Activated naive CD8-positive, alpha-beta T cell treated with anti-CD3 and anti-CD28 coated beads for 36 hours (primary cell): ENCODE measurements at places on chromosomes 2 and 18. TPM values are rescaled to one million over a fixed set of nuclear protein-coding genes. Genes with fewer than 3 reads are reported as not detected.
A peak's percentile ranks its signal among the peaks of the same experiment; 100 is the strongest.

DNA sequence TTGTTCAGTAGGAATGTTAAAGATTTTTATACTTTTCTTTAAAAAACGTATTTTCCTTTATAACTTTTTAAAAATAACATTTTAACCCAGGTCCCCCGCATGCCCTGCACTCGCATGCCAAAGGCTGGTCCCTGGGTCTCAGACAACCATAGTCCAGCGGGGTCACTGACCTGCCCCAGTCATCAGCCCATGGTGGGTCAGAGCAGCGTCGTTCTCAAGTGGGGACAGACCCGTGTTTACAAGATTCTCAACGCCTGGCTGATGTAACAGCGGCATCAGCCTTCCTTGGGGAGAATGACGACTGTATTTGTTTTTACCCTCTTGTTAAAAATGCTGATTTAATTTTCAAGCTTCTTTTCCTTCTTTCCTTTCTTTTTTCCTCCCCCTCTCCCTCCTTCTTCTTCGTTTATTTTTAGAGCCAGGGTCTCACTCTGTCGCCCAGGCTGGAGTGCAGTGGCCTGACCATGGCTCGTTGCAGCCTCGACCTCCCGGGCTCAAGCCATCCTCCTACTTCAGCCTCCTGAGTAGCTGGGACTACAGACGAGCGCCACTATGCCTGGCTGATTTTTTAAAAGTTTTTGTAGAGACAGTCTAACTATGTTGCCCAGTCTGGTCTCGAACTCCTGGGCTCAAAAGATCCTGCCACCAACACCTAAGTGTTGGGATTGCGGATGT, 1.0 kb upstream of the EFHD1 start:
- peak overlapping the region; percentile 45 for H3K4me3 ChIP-seq
- H3K27me3 ChIP-seq: peaks cover 56% of the 10 kb centered on the region
- no peak overlapping the region for H3K27ac ChIP-seq
- DNase-seq: no peak

GRCh38 chr2:230661072-230661957, 51.3 kb upstream of the CAB39 start:
- peaks cover 14% of the 10 kb centered on the region for H3K36me3 ChIP-seq
- peak; percentile 68 for DNase-seq
- no peaks in the 10 kb centered on the region for H3K27me3 ChIP-seq
- peaks cover 92% of the 10 kb centered on the region for H3K4me1 ChIP-seq
- peak overlapping the region; percentile 68 for H3K4me3 ChIP-seq

GRCh38 chr2:191401287-191401686, 156.1 kb downstream of the MYO1B start:
- DNase-seq: no peak
- peaks cover 10% of the 10 kb centered on the region for H3K36me3 ChIP-seq
- no peak overlapping the region for H3K4me3 ChIP-seq
- H3K27me3 ChIP-seq: no peaks in the 10 kb centered on the region

DNA sequence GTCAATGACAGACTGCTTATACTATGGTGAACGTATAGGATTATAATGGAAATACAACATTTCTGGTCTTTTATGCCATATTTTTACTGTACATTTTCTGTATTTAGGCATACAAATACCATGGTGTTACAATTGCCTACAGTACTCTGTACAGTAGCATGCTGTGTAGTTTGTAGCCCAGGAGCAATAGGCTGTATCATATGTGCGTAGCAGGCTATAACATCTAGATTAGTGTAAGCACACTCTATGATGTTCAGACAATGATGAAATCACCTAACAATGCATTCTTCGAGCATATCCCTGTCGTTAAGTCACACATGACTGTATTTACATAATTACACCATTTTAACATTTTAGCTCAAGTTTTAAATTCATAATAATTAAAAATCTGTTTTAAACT, 556.6 kb upstream of the ZNF804A start:
- no peaks in the 10 kb centered on the region for H3K4me1 ChIP-seq
- no peak overlapping the region for H3K4me3 ChIP-seq
- DNase-seq: no peak
- no peak overlapping the region for H3K27ac ChIP-seq
- no peaks in the 10 kb centered on the region for H3K27me3 ChIP-seq

DNA sequence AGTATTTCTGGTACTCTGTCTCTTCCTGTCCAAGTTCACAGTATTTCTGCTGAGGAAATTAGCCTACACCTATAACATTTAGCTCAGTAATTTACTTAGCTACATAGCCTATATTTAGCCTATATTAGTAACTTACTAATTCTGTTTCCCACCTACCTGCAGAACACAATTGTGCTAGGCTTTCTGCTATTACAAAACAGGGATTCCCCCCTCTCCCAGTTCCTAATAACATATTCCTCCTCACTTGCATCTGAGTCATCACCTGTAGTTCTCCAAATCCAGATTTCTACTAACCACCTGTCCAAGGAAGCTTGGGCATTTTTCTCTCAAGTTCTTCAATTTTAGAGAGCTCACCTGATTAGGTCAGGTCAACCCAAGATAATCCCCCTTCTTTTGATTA, 94.9 kb downstream of the NETO1 start:
- no peak for DNase-seq
- no peaks in the 10 kb centered on the region for H3K4me1 ChIP-seq
- no peak overlapping the region for H3K27ac ChIP-seq

DNA sequence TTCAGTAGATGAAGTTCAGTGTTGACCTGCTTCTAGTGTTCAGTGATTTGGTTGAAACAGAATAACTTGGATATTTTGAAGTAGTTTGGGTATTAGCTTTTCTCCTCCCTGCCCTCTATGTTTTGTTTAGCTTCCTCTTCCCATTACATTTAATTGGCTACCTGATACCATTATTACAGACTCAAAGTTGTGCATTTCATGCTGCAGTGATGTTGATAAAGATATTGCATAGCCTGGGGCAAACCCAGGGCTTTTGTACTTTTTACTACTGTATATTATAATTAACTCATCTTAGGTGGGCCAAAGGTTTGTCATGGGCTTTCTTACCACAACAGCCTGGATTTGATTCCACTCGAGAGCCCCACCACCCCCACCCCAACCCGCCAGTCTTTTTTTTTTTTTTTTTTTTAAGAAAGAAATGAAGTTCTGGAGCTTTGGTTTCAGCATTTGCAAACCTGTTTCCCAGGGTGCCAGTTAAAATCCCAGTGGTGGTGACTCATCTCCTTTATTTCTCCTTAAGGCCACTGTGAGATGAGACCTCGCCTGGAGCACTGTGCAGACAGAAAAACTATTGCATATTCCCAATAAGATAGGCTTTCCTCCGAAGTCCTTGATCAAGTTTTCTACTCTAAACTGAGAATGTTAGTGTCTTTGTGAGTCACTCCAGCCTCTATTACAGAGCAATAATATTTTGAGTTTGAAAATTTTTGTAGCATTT, 393.7 kb upstream of the FANCL start:
- H3K36me3 ChIP-seq: no peaks in the 10 kb centered on the region

DNA sequence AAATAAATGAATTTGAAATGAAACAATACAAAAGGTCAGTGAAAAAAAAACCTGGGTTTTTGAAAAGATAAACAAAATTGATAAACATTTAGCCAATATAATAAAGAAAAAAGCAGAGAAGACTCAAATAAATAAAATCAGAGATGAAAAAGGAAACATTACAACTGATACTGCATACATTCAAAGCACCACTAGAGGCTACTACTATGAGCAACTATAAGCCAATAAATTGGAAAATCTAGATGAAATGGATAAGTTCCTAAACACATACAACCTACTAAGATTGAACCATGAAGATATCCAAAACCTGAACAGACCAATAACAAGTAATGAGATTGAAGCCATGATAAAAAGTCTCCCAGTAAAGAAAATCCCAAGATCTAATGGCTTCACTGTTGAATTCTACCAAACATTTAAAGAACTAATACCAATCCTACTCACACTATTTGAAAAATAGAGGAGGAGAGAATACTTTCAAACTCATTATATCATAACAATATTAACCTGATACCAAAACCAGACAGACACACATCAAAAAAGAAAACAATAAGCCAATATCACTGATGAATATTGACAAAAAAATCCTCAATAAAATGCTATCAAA, 80.8 kb upstream of the CERS6 start:
- H3K27me3 ChIP-seq: no peaks in the 10 kb centered on the region
- no peak overlapping the region for H3K27ac ChIP-seq
- H3K4me1 ChIP-seq: peaks cover 14% of the 10 kb centered on the region
- H3K36me3 ChIP-seq: peaks cover 4% of the 10 kb centered on the region
- no peak for DNase-seq

DNA sequence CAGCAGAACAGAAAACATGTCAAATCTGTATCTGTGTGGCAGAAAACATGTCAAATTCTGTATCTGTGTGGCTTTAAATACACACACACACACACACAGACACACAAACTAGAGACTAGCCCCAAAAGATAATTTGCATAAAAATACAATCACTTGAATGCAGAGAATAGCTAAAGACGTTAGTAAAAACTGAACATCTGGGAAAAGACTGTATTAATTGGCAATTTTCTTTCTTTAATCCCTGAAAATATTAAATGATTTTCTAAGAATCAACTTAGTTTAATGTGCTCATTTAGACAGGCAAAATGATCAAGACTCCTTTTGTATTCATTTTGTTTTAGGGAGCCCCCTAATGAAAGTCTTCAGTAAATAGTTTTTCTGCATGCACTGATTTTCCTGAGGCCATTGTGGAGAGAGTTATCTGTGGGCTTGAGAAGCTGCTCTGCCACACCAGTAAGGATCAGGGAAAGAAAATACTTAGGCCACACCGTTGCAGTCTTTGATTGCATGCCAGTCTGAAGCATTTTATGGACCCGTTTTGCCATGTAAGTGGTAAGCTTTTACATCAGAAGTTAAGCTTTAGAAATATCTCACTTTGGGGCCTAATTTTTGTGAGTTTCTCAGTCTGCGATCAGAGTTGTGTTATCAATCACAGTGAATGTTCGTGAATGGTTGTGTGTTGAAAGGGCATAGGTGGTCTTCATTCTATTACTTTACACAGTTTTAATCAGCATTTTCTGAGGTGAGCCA, 2.2 kb downstream of the SPATS2L start:
- H3K27ac ChIP-seq: no peak overlapping the region
- H3K4me3 ChIP-seq: no peak overlapping the region
- peaks cover 6% of the 10 kb centered on the region for H3K4me1 ChIP-seq
- DNase-seq: no peak
- peaks cover 53% of the 10 kb centered on the region for H3K27me3 ChIP-seq

Gene TEKT4
- not detected for total RNA-seq
